ENCODE measurements at places on chromosomes 4 and X.

DNA sequence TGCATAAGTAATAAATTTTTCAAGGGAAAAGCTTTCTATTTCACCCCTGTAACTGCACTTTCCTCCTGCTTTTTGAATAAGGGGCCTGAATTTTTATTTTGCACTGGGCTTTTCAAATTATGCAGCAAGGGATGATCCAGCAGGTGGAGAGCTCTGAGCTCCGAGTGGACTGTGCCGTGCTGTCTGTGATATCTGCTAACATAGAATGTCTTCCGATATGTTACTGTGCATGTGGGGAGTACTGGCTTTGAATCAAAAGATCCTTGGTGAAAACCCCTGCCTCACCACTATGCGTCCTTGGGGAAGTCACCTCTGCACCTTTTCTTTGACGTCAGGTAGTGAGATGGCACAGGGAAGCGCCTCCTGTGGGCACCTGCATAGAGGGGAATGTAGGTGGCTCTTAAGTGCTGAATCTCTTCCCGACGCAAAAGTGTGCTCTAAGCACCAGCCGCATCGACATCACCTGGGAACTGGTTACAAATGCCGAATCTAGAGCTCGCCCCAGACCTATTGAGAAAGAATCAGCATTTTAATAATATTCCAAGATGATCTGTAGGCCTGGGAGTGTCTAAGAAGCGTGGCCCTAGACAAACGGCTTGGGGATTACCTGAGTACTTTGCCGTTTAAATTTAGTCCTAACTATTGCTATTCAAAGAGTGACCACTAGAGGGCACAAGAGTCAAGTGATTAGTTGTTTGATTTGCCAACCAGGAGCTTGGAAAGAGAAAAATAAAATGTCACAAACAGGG, 19.2 kb upstream of the WFS1 start:
- no peak for DNase-seq

GRCh38 chr4:150305995-150306394, 227.8 kb downstream of the DCLK2 start:
- no peak for DNase-seq

- DNase-seq = no peak
Measured at GRCh38 chr4:157014621-157015591, 43.3 kb upstream of the PDGFC start.

DNA sequence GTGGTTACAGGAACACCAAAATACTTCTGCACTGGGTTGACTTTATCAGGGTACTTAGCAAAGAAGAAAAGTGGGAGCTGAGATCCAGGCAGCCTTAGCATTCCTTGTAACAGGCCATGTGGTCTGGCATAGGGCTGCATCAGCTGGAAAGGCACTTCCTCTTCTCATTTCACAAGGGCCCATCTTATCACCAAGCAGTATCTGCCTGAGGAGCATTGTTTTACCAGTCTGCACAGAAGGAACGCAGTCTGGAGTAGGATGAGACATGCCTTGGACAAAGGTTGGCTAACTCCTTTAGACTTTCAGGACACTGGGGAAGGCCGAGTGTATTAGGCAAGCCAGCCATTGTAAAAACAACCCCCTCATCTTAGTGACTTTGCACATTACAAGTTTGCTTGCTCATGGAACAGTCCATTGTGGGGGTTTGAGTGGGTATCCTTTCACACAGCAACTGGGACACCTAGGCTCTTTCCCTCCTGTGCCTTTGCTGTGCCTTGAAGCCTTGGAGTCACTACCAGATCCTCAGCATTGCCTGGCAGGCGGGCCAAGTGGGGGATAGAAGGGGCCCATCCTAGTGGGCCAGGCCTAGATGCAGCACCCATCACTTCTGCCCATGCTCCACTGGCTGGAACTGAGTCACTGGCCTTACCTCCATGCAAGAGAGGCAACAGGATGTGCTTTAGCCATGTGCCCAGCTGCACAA, 4.6 kb downstream of the SUV39H1 start:
- DNase-seq = no peak

GRCh38 chr4:141771889-141772830, 135.8 kb downstream of the IL15 start:
- no peak for DNase-seq

DNA sequence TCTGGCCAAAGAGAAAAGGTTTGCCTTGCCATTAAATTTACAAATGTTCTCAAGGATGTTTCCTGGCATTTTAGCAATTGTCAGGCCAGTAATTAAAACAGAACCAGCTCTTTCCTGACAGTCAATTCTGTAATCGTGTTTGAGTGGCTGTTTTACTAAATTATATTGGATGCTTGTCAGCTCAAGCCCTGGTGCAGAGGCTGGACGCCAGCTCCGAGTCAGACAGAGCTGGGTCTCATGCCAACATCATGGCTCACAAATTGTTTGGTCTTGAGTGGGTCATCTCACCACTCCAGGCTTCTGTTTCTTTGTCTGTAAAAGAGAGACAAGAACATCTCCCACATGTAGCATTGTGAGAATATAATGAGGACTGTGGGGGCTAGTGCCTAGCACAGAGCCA, 190.3 kb upstream of the PSAPL1 start:
- DNase-seq = no peak

DNA sequence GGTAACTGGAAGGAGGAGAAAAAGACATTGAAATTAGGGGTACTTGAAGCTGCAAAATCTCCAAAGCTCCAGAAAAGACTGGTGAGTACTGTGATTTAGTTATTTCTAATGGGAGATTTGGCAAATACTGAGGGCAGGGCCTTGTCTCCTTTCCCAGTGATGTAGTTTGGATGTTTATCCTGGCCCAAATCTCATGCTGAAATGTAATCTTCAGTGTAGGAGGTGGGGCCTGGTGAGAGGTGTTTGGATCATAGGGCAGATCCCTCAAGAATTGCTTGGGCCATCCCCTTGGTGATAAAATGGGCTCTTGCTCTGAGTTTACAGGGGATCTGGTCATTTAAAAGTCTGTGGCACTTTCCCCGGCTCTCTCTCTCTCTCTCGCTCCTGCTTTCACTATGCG, 33.1 kb upstream of the GK start:
- DNase-seq = no peak

GRCh38 chrX:148134578-148134977, 153.4 kb downstream of the FMR1NB start:
- DNase-seq = no peak

DNA sequence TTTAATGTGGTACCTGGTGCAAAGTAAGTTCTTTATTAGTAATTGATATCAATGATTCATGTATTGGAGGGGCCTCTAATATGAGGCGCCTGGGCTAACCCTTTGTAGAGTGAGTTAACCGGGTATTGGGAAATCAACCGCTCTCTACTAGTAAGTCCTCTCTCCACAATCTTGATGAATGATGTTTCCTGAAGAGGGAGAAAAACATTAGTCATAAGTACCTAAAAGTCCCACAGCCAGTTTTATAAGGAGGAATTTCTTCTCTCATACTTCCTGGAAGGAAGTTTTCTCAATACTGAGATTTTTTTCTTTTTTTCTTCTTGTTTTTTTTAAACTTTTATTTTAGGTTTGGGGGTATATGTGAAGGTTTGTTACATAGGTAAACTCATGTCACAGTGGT, 62.3 kb downstream of the AGTR2 start:
- DNase-seq = no peak

GRCh38 chr4:179521952-179522351, 2079.7 kb upstream of the AGA start:
- DNase-seq = no peak

DNA sequence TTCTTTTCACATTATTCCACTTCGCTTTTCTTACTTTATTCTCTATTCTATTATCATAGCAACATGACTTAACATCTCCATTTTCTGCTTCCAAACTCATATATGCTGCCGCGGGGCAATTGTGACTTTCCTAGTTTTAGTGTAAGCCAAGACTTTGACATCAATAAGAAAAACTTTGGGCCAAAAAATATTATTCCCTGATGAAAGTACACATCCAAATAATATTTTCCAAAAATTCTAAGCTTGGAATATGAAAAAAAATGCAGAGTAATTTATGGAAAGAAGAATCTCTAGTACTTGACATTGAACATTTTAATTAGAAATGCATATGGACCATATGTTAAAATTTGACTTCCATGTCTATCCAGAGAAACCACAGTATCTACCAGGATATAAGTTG, 995.1 kb upstream of the INTU start:
- DNase-seq = no peak

- DNase-seq = no peak
Measured at GRCh38 chr4:130368668-130369067, 1272.7 kb downstream of the C4orf33 start.

GRCh38 chrX:130299279-130300009, 30.7 kb upstream of the ZNF280C start:
- DNase-seq = no peak

- DNase-seq = no peak
Measured at GRCh38 chrX:16511796-16512776, 137.9 kb upstream of the S100G start.

DNA sequence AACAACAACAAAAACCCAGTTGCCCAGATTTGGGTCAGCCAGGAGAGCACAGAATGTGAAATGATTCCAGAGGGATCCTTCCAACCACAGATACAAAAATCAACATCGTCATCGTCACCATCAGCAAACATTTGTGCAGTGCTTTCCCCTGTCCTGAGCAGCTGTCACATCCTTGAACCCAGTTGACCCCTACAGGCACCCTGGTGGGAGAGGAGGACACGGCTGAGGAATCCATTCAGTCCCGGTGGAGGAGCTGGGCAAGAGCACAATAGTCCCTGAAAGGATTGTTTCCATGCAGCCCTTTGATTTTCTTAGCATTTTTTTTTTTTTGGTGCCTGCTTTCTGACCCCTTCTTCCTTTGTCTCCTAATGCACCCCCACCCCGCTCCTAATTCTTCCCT, 37.1 kb upstream of the STX18 start:
- no peak for DNase-seq

DNA sequence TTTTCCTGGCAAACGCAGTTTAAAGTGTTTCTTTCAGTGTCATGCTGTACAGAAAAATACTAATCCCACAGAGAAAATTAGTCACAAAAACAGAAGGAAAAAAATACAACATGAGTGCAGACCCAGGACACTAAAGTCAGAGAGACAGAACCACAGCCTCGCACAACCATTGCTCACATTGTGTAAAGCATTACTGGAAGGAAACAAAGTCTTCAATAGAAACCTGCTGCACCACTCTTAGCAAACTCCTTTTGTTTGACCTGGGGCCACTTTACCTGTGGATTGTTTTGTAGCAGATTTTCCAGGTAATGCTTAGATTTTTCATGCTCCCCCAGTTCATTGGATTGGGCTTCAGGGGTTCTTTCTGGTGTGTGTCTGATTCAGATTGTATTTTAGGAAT, 131.8 kb upstream of the TMLHE start:
- DNase-seq = no peak

GRCh38 chr4:163196926-163197480, 30.3 kb upstream of the NAF1 start:
- DNase-seq = no peak

GRCh38 chrX:8867406-8867805, 66.2 kb upstream of the FAM9A start:
- DNase-seq = no peak

GRCh38 chrX:15356444-15356843, 21.1 kb upstream of the PIGA start:
- DNase-seq = no peak
